Left cardiac atrium (tissue), 4 donors: ENCODE measurements at places on chromosomes 5 and 9. TPM values are rescaled to one million over a fixed set of nuclear protein-coding genes. Genes with fewer than 3 reads are reported as not detected.

DNA sequence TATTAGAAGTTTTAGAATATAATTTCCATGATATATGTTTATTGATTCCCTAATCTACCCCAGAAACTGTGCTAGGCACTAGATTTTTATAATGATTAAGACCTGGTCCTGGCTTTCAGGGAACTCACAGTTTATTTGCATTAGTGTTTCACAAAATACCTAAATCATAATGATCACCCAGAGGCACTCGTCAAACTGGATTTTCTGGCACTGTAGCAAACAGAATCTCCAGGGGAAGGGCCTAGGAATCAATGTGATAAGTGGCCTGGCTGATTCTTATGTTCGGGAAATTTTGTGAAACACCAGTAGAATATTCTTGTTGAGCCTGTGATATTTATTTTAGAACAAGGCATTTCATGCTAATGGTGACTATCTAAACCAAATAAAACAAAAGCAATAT, 37.4 kb upstream of the SRP19 start:
- no peak for DNase-seq

DNA sequence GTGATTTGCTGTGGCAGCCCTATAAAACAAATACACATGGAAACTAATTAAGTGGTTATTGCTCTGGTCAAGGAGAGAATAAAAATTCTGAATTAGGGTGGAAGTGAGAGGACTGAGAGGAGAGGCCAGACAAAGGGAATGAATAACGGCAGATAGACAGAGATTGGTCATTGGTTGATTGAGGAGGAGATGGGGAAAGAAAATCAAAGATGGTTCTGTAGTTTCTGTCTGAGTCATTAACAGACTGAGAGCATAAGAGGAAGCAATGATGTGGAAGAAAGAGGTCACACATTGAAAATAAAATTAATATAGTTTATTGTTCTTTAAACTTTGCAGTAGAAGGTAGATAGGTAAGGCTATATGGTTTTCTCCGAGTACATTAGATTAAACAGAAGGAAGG, 469.8 kb downstream of the ACTL7B start:
- no peak for DNase-seq

DNA sequence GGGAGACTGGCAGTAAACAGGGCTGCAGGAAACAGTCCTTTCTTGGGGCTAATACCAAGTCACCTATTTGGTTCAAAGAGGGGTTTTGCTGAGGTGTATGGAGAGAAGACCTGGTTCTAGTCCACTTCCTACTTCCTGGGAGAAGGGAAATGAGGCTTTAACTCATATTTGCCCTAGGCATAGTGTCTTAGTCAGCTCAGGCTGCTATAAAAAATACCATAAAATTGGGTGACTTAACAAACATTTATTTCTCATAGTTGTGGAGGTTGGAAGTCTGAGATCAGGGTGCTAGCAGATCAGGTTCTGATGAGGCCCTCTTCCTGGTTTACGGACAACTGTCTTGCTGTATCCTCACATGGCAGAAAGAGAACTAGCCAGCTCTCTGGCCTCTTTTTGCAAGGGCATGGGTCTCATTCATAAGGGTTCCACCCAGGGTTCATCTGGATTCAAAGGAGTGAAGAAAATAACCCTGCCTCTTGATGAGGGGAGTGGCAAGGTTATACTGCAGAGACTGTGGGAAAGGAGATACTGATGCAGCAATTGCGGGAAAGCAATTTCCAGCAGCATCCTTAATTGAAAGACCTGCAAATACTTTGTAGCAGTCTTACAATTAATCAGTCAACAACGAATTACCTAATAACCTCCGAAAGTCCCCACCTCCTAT, 40.5 kb downstream of the ANKDD1B start:
- no peak for DNase-seq

DNA sequence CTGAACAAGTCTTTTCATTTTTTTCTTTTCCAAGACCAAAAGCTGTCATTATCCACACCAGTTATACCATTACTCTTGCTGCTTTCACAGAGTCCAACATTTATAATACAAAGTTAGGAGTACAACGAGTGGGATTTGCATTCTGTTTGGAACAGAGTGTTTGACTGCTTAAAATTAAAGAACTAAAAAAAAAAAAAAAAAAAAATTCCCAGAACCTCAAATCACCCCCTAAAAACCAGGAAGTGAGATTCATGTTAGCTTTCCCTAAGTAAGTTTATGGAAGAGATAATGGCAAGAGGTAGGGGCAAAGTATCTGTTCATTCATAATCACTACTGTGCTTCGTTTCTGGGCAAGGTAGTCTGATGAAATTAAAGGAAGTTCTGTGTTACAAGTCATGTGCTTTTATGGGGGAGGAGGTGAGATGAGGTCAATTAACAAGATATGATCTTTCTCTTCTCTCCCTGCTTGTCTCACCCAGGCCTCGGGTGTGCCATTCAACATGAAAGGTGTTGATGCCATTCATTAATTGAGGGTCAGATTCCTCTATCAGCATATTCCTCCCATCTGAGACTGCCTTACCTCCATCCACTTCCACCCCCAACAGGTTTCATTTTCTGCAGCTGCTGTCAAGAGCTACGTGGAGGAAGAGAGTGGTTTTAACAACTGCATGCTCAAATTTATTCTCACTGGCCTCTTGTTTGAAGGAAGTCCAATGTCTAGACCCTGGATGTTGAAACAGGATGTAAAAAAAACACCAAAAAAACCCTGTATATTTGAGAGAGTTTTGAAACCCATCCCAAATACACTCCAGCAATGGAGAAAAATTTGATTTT, 58.1 kb downstream of the MARCHF3 start:
- no peak for DNase-seq

GRCh38 chr5:14156290-14156649, 13.1 kb downstream of the TRIO start:
- no peak for DNase-seq

DNA sequence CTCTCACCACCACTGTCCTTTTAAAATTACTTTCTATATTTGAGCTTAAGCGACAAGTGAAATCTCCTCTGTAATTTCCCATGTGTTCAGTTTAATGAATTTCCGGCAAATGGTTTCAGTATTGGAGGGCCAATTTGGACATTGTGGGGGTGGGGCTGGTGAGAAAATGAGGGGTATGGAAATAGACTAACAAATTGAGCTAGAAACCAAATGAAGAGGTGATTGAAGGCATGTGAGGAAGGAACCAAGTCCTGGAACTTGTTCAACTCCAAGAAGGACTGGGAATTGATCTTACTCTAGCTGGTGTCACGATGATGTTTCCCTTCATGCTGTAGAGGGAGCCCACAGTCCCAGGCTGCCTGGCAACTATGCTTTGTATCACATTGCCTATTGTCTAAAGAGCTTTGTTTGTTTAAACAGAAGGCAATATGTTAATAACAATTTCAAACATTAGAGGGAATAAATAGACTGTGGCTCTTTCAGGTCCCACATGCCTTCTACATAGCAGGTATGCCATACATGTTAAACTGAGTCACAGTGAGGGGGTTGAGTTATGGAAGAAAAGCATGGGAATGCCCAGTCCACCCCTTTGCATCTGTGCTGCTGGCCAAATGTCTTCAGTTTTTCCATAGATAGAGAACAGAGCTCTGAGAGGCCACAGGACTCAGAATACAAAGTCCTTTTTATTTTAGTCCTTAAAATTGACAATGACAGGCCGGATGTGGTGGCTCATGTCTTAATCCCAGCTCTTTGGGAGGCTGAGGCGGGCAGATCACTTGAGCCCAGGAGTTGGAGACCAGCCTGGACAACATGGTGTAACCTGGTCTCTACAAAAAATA, 25.0 kb upstream of the MATR3 start:
- no peak for DNase-seq

DNA sequence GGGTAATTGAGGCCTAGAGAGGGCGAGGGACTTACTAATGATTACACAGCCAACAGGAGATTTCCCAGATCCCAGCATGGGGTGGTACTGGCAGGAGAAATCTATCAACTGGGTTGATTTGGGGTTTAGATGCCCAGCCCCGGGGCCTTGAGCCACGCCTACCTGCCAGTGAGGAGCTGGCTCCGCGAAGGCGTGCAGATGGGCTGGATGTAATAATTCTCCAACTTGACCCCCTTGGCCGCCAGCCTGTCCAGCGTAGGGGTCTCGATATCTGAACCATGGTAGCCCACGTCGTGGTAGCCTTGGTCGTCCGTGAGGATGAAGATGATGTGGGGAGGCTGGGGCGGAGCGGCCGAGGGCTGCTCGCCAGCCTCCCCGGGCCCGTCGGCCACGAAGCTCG, 804 bp downstream of the ARSI start:
- DNase-seq, result no peak

DNA sequence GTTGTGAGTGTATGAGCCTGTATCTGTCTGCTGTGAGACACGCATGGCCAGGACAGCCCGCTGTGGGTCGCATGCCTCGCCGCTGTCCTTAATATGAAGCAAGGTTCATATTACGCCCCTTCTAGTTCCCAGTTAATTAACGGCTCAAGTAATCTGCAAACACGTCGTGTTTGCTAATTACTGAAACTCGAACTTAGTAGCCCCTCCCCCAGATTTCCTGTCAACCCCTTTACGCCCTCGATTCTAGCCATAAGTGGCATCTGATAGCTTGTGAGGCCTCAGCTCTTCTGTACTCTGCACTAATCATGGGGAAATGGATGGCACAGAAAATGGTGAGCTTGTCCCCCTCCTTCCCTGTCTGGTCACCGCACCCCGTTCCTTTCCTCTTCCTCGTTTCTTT, 116.9 kb upstream of the OTULINL start:
- no peak for DNase-seq

The WNT8A gene
- total RNA-seq, result not detected

GRCh38 chr9:131833906-131834305, 94.0 kb upstream of the RAPGEF1 start:
- no peak for DNase-seq
